Stimulated activated CD4-positive, alpha-beta T cell treated with anti-CD3 and anti-CD28 coated beads, TNF-alpha, amount 100 ng/mL, for 4 hours (primary cell): ENCODE measurements at places on chromosomes 3 and 15.

DNA sequence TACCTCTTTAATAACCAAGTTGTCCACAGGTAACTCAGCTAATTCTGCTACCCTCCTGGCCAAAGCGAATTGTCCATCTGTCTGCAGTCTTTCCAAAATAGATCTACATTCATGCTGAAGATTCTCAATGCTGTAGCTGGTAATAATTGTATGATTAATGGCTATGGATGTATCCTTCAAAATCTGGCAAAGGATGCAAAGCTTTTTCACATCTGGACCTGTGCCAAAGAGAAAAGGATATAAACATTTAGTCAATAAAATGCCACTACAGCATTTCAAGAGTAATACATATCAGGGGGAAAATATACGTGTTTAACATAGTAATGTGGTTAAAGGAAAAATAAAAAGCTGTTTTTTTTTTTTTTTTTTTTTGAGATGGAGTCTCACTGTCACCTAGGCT lies 48.7 kb downstream of the EIF3J start:
- DNase-seq: no peak

GRCh38 chr3:13770170-13771169 lies 109.4 kb downstream of the WNT7A start:
- no peak for DNase-seq

DNA sequence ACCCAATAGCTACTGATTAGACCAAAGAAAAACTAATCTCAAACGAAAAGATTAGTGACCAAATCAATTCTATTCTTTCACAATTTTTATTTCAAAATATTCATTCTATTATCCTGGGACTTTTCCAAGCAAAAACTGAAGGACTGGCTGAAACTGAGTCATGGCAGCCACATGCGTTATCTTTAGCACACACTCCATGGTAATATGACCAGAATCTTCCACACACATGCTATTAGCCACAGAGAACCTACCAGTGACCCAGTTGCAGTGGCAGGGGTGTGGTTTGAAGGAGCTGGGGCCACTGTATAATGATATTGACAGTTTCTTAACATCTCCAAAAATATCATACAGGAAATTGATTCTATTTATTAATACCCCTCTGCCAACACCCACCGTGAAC lies 154.8 kb upstream of the ABI3BP start:
- DNase-seq: no peak

- DNase-seq: no peak
These were observed 8.3 kb downstream of the SEMA3G start for GRCh38 chr3:52436500-52437149.

GRCh38 chr3:98961161-98962155 lies 60.0 kb upstream of the DCBLD2 start:
- DNase-seq: no peak

DNA sequence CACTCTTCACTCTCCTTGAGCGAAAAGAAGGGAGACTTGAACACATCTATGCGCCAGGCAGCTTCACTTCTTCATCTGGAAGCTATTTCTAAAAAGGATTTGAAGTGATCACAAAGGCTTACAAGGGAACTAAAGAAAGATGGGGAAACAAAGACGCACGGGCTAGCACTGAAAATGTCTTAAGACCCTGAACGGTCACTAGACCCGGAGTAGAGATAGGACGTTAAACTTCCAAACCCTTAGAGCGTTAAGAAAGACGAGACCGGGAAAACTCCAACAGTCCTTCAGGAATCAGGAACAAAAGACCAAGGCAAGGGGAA lies 47.5 kb upstream of the EPHB3 start:
- no peak for DNase-seq

GRCh38 chr3:113531826-113532697 lies at the start of gene SIDT1:
Gene SIDT1 (plus strand): TSS chr3:113532555. CDS start chr3:113533022, 467 bp downstream.
- peak; percentile 44 for DNase-seq

DNA sequence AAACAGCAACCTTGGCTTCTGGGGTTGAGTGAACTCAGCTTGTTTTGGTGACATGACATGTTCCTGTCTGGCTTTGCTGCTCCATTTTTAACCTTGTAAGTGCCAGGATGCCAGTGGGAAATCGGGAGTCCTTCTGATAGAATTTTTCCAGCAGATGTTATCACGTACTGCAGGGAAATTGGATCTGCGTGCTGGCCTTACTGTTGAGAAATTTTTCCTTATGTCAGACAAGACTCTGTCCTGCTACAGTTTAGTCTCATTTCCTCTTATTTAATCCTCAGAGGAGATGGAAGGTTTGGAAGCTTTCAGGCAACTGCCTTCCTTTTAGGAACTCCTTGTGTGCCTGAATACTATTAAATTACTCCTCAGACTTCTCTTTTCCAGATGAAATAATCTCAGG lies 80.6 kb downstream of the PGPEP1L start:
- DNase-seq: no peak

- no peak for DNase-seq
These were observed 1.3 kb downstream of the CACNA1D start for GRCh38 chr3:53495520-53496391.

DNA sequence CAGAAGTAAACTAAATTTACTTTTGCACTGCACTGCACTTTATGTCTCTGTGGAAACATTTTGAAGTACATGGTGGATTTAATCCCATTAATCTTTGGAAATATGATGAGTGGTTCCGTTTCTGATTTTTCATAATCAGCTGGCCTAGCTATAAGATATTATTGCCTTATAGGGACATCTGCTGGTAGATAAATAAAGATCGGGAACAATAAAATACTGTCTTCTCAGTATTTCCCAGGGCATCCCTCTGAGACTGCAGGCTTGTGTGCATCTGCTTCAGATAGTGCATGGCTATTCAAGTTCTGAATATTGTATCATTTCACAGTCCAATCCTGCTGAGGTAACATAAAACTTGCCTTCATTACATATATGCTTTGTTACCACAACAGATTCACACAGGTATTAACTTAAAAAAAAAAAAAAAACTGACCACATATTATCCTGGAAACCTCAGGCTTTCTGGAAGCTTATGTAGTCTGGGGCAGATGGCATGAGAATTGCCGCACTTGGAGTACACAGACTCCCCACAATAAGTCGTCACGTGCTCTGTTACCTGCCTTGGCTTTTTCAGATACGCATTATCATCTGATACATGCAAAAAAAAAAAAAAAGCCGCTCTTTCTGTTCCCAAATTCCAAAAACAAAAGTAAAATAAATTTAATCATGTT lies 330.8 kb upstream of the AGTR1 start:
- no peak for DNase-seq

DNA sequence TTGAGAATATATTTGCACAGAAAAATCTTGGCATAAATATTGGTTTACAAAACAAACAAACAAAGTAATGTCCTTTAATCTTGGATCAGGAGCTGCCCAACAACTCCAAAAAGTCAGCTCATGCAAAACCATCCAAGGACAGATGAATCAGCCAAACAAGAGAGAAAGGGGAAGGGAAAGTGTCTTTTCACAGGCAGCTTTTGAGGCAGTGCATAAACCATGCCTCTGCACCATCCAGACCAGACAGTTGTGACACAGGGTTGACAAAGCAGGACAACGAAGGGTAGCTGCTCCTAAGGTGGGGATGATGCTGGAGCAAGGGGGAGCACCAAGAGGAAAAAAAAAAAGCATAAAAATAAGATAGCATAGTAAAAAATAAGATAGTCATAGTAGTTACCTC lies 8.7 kb downstream of the CD86 start:
- DNase-seq: no peak

- no peak for DNase-seq
These were observed 434.5 kb upstream of the RGMA start for GRCh38 chr15:93523481-93523880.

GRCh38 chr3:182735672-182736071 lies 57.6 kb upstream of the ATP11B start:
- no peak for DNase-seq

DNA sequence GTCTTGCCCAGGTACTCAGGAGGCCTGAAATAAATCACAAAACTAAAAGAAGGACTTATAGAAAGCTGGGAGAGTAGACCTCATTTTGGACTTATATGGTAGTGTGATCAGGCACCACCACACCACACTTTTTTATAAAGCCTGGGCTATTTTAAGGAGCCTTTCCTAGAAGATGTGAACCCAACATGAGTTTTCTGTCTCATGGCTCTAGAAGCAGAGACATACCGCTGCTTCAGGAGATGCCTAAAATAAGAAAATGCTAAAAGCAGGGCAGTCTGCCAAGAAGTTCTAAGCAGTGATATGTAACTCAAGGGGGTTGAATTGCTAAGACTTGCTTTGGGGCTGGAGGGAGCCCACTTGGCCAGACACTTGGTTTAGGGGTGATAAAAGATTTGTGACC lies 49.6 kb downstream of the SUMF1 start:
- no peak for DNase-seq

DNA sequence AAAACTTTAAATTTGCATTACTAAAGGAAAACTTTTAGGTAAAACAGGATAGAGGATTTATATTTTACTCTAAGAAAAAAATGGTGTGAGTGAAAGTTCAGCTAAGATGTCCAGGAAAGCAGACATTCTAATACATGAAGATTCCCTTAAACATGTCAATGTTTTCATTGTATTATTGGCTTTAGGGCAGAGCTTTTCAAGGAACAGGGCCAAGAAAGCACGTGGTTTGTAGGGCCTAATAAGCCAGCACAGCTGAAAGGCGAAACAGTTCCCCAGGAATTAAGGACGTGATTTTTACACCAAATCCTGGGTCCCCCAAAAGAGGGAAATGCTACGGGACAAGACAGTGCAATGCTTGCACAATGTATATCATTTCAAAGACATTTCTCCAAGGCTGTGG lies 48.6 kb upstream of the MKRN3 start:
- DNase-seq: no peak

DNA sequence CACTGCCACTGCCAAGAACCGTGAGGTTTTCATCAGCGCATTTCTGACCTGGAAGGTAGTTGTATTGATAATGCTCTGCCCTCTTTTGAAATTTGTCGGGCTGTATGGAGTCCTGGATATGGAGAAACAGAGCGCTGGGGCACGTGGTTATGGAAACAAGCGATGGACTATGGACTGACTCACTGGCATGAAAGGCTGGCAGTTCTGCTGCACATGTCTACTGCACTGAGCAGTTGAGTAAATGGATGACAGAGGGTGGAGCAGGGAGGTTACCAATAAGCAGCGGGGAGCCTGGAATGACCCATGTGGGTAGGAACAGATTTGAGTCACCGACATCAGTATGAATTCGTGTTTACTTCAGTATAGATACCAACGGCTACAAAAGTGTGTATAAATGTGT lies 429.5 kb downstream of the OCA2 start:
- DNase-seq: no peak

GRCh38 chr15:73599934-73600333 lies 33.3 kb downstream of the NPTN start:
- DNase-seq: no peak

GRCh38 chr15:52008698-52009434 lies 10.2 kb upstream of the MAPK6 start:
- no peak for DNase-seq

DNA sequence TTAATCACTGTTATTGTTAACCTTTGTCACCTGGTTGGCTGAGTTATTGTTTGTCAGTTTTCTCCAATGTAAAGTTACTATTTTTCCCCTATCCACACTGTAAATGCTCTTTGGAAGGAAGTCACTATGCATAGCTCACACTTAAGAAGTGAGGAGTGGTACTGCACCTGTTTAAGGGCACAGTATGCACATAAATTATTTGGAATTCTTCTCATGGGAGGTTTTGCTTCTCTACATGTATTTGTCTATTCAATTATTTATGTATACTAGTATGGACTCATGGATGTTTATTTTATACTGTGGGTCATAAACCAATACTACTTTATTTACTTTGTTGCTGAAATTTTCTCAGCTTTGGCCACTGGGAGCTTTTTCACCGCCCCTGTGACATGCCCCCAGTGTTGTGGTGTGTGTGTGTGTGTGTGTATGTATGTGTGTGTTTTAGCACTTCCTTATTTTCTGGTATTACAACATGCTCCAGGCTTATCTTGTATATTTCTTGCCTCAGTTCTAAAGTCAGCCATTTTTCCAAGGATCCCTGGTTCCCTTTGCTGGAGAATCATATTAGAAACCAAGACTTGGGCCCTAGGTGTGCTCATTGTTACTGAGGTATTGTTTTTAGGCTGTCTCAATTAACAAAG lies 290.5 kb downstream of the KBTBD8 start:
- DNase-seq: no peak

DNA sequence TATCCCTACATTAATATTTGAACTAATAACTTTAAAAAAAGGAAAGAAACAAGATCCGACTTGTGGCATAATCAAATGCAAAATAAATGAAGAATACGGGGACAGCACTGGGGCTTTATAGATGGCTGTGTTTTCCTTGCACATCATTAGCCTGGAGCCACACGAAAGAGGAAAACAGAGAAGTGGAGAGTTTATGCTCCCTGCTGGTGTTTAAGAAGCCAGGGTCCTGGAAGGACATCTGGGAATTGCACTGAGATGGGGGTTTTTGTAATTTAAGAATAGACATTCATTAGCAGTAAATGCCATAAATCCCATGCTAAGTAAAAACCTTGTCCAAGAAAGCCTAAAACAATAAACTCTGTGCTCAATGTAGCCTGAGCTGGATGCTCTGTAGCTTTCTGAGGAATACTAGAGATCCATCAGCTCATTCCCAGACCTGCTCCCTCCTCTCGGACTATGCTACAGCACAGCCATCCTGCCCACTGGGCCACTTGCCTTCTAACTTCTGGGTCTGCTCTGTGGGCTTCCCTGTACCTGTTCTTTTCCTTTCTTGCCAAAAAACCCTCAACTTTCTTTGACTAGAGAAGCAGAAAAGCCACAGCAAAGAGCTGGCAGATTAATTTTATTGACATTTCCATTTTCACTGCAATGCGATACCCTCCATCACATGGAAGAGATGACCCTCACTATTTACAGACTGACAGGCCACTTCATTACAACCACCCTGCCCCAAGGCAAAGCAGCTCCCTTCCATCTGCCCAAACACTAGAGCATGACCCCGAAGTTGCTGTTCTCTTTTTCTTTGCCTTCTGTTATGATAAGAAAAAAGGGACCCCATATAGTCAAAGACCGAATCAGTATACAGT lies 62.3 kb downstream of the MEIS2 start:
- DNase-seq: no peak

GRCh38 chr3:76941376-76941775 lies 98.5 kb upstream of the ROBO2 start:
- no peak for DNase-seq

- no peak for DNase-seq
These were observed 46.6 kb downstream of the CEP70 start for GRCh38 chr3:138547342-138547975.

DNA sequence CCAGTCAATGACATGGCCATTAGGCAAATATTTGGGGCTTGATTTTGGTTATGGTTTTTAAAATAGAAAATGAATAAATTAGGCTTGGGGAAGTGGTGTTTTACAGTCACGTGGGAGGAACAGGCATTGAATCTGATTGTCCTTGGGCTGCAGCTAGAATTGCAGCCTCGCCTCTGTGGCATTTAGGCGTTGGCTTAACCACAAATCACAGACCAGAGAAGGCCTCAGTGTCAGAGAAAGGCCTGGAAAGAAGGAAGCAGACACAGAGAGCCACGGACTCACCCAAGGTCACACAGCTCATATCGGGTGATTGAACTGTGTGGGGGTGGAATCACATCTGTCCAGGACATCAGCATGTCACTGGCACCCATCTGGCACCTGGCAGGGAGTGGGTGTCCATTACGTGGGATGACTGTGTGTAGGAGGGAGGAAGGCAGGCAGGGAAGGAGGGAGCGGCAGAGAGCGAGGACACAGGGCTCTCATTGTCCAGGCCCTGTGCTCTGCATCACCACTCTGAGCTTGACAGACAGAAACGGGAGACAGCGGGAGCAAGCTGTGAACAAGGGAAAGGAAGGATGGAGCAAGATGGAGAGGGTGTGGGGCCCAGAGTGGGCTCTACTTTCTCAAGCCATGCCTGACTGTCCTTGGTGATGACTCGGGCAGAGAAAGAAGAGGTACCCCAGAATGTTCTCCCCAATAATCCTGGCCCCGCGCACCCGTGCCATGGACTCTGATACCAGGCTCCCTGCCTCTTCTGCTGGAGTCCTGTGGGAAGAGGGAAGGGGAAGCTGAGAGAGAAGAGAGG lies 186.4 kb downstream of the FAM43A start:
- DNase-seq: no peak
